ENCODE measurements at places on chromosomes 6 and 20.

- no peak for DNase-seq
Observed at GRCh38 chr20:40073535-40074111, 615.4 kb downstream of the MAFB start.

GRCh38 chr6:33822575-33823395 lies 19.0 kb upstream of the MLN start:
- peak; percentile 26 for DNase-seq

DNA sequence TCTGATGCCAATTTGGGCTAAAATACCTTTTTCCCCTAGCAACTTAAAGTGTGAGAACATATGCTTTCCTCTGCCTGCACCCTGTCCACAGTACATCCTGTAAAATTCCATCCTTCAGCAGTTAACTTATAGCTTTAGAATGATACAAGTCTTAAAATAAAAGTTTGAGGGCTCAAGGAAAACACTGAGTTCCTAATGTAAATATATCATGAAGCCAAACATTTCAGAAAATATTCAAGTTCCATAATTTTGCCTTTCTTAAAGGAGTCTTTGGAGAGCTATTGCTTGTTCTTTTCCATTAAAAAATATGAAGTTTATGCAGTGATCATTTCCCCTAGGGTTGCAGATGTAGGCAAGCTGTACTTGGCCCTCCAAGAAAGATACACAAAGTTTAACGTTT lies 303.8 kb downstream of the COL12A1 start:
- DNase-seq = no peak

DNA sequence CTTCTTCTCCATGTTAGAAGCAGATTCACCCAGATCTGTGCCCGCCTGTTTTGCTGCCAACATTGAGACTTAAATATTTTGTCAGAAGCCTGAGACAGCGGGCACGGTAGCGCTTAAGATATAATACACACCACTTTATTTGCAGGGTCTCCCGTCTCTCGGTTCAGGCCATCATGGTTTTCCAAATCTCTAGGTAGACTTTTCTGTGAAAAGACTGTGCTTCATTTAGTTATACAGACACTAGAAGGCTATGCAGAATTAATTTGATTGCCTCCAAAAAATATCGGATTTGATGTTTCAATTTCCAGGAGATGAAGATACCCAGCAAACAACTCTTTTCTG lies 598 bp downstream of the TBP start:
- no peak for DNase-seq

GRCh38 chr6:43798688-43799444 lies 28.9 kb downstream of the VEGFA start:
- DNase-seq = no peak

DNA sequence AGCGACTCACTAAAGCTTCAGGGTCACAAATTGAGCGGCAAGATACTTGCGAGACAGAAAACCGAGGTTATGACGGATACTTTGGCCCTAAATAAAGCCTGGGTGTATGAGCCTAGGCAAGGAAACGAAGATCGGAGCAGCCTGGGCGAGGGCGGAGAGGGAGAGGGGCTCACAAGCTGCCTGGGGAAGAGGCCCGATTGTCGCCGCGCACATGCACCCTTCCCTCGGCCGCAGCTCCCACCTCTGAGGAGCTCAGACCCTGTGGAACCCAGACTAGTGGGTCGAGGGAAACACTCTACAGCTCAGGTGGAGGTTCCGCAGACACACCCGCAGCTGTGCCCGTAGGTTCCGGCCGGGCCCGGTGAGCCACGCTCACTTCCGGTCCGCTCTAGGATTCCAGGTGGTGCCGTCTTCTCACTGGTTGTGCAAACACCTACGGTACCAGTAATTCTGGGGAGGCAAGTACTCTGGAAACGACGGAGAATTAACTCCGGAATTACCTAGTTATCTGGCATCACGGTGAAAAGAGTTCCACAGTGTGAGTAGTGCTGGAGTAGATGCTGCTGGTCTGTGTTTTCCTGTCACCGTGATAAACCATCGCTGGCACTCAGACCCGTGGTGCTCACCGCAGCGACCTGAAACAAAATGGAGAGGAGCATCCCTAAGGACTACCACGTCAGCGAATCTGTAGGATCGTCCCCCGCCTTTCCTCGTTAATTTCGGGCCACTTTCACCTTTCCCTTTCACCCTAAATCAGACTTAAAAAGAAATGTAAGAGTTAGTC lies 61.5 kb downstream of the GPX5 start:
- peak; percentile 71 for DNase-seq

- no peak for DNase-seq
Observed at GRCh38 chr6:160156842-160157241, 35.2 kb downstream of the SLC22A1 start.

DNA sequence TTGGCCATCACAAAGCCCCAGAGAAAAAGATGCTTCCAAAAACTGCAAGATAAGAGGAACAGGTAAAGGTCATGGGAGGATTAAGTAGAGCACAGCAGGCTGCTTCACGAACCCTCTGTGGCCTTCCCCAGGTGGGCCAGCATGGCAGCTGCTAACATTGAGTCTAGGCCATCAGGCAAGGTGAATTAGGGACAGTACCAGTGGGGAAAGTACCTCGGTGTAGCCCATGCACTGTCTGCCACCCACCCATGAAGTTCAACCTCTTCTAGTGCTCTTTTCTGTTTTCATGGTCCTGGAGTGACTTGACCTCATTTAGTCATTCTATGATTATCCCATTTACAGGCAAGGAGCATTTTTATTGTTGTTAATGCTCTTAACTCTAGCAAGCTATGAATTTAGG lies 108.6 kb upstream of the DUSP22 start:
- no peak for DNase-seq

DNA sequence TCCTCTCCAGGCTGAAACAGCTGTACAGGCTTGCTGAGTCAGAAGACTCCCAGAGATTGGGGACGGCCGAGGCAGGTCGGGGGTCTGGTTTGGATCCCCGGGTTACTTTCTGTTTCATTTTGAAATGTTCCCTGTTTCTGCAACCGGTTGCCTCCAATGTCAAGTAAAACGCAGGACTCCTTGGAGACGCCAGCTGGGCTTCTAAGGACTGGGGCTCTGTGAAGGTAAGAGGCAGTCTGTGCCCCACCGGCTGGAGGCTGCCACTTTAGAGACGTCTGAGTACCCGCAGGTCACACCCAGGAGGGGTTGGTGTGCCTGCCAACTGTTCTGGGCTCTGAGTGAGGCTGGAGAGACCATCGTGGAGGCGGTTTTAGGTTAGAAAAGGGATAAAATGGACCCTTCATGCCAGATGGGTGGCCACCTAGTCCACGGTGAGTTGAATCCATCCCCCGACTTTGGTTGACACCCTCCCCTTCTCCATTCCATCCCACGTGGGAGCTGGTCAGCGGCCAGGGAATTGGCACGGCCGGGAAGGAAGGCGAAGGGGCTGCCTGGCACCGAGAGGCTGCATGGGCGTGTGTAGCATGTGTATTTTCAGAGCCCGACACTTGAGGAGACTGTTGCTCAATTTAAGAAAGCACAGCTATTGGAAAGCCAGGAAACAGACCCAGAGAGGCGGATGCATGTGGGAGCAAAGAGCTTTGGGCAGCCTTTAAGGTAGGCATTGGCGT lies 240.9 kb downstream of the PHACTR1 start:
- DNase-seq = peak; percentile 65

DNA sequence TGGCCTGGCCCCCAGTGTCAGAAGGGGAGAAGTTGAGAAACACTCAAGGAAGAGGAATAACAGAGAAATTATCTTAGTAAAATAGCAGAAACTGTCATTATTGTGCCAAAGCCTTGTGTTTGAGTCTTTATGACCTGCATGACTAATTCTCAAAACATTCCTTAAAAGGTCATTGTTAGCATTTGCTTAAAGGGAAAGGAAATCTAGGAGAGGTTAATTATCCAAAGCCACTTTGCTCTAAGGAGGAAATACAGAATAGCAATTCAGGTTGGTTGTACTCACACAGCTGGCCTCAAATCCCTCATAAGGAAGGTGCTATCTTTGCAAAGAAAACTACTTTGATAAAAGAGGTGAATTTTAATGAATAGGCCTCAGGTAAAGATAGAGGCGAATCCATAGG lies 516.7 kb downstream of the CBLN4 start:
- DNase-seq = no peak

- no peak for DNase-seq
Observed at GRCh38 chr6:120274547-120274946, 925.0 kb upstream of the MAN1A1 start.

- no peak for DNase-seq
Observed at GRCh38 chr6:4885341-4885933, 109.2 kb downstream of the CDYL start.

GRCh38 chr6:142850679-142851423 lies 94.1 kb downstream of the HIVEP2 start:
- peak; percentile 19 for DNase-seq

GRCh38 chr6:15677822-15678221 lies 15.0 kb upstream of the DTNBP1 start:
- DNase-seq = peak; percentile 54

DNA sequence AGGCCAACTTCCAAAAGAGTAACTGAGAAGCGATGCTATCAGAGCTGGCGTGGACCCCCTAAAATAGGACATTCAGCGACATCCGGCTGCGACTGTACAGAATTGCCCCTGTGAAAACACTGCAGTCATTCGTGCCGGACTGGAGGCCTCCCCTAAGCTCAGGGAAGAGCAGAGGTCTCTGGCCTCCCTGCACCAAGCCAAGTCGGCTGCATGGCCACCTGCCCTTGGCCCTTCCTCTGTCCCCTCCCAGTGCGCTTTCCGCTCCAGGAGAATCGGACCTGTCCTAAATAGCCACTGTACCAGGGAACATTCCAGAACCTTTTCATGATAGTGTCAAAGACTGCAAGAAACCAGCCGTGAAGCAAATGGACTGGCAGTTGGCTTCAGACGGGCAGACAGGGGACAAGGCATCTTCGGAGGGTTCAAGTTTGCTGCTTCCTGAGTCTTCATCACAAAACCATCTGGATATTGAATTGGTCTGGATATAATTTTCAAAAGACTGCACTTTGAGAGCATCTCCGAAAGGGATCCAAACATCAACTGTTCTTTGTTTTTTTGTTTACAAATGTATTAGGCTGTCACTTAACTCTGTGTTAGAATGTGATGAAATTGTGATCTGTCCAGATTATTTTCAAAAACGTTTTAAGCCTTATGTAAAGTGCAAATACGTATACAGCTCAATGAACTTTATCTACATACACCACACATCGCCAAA lies 16.5 kb downstream of the SLC2A4RG start:
- no peak for DNase-seq

- DNase-seq = no peak
Observed at GRCh38 chr20:58712151-58712791, 19.7 kb downstream of the NPEPL1 start.

DNA sequence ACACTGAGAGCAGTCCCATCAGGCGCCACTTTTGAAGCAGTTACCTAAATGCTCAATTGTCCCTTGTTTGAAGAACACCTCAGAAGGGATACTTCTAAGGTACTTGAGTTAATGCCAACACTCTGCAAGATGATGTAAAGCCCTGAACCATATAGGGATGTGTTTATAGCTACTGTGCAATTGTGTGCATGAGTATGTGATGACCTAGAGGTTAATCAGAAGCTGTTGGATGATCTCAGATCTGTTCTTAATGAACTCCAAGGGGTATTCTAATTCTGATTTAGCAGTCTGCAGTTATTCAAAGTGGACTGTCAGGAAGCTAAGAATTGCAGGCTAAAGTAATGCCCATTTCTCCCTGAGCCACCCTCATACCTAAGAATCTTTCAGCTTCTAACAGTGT lies 158.3 kb downstream of the TMEM242 start:
- DNase-seq = no peak

DNA sequence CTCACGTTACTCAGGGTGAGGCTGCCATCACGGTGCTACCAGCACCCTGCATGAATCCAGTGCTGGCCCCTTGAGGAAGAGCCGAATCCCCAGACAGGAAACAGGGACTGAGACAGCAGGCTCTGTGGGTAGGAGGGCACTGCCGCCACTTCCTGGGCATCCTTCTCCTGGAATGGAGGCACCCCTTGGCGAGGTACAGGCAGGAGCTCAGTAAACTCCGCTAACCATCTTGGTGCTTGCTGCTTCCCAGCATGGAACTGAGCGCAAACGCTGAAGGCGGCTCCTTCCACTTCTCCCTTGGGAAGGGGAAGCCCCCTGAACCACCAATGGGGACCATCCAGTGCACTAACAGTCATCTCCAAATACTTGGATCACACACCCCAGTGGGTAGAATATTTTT lies 13.5 kb upstream of the CCDC167 start:
- no peak for DNase-seq

DNA sequence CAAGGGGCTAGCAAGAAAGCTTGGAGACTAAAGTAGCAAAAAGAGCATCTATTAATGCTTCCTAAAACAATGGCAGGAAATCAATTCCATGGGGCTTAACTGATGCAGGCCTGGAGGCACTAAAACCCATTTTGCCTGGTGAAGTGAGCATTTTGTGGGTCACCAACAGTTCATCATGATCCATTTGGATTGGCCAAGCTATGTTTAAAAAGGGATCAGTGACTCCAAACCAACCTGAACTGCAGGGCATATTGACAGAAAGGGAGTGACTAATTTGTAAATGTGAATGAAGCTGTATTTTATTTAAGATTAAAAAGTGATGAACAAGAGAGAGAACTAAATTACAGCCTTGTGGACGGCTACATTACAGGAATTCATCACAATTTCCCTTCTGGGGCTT lies 132.0 kb downstream of the PCSK2 start:
- no peak for DNase-seq

Data from NCI-H524 treated with DMSO at 0.1 percent for 48 hours (cell line).